Smooth muscle cell of the brain vasculature (primary cell): ENCODE measurements at places on chromosomes 16 and 17.

GRCh38 chr16:9275816-9276354 lies 184.4 kb downstream of the HAPSTR1 start:
- DNase-seq = no peak

- no peak for DNase-seq
Measured at GRCh38 chr17:73624496-73624988, 19.7 kb downstream of the SDK2 start.

- no peak for DNase-seq
Measured at GRCh38 chr16:48592839-48593429, 17.0 kb downstream of the N4BP1 start.

DNA sequence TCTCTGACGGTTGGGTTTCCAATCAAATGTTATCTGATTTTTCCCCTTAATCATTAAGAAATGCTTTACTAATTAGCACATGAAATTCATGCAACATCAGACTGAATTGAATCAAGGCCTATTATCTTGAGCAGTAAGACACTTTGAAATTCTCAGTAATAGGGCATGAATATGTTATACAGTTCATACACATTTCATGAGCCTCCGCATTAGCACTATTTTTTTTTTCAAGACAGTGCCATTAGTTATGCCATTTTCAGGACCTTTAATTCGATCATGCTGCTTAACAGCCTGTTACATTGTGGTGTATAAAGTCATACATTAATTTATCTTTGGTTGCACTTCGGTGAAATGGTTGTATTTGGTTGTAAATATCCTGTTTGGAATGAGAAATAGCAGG lies 862.6 kb upstream of the GOT2 start:
- no peak for DNase-seq

- DNase-seq = no peak
Measured at GRCh38 chr17:10271106-10271562, 72.7 kb upstream of the GAS7 start.

DNA sequence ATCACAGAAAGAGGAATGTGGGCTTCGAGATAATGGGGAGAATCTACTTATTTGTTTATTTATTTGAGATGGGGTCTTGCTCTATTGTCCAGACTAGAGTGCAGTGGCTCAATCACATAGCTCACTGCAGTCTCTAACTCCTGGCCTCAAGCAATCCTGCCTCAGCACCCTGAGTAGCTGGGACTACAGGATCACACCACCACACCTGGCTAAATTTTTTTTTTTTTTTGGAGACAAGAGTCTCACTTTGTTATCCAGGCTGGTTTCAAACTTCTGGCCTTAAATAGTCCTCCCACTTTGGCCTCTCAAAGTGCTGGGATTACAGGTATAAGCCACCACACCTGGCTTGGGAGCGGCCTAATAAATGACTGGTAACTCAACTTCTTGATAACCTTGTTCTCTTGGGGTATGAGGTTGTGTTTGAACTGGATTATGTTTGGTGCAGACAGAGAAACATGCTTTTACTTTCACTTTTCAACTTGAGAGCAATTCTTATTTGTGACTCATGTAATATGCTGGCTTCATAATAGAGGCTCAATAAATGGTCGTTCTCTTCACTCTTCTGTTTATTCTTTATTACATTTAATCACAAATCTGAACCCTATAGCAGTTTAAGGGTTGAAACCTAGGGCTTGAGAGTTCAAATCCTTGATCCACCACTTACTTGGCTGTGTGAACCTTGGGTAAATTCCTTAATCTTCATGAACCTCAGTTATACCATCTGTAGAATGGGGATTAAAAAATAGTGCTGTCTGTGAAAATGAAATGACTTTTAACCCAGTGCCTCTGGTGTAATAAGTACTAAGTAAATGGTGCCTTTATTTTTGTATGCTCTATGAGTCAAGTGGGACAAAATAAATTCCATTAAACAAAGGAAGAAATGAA lies 129.1 kb upstream of the HS3ST2 start:
- no peak for DNase-seq

- no peak for DNase-seq
Measured at GRCh38 chr16:75292691-75293090, 41.3 kb upstream of the BCAR1 start.

DNA sequence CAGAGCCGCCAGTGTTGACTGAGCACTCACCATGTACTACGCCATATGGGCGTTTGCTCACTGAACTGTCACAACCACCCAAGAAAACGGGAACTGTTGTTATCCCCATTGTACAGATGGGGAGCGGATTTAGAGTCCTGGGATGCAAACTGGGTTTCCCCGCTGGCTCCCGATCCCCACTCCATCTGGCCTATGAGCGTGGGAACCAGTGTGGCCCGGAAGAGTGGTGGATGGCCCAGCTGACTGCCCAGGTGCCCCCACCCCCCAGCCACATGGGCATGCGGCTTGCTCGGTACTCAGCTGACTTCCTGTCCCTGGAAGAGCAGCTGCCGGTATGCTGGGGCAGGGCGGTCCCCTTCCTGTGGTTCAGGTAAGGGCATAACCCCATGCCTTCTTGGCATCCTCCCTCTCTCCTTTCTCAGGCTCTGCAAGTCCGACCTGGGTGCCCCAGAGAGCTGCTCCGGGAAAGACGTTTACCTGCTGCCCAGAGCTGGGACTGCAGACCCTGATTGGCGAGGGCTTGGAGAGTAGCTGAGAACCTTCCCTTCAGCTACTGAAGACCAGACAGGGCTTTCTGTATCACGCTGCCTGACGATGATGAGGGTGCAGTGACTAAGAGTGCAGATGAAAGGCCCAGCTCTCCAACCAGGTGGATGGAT lies 16.2 kb downstream of the SOCS3 start:
- no peak for DNase-seq

DNA sequence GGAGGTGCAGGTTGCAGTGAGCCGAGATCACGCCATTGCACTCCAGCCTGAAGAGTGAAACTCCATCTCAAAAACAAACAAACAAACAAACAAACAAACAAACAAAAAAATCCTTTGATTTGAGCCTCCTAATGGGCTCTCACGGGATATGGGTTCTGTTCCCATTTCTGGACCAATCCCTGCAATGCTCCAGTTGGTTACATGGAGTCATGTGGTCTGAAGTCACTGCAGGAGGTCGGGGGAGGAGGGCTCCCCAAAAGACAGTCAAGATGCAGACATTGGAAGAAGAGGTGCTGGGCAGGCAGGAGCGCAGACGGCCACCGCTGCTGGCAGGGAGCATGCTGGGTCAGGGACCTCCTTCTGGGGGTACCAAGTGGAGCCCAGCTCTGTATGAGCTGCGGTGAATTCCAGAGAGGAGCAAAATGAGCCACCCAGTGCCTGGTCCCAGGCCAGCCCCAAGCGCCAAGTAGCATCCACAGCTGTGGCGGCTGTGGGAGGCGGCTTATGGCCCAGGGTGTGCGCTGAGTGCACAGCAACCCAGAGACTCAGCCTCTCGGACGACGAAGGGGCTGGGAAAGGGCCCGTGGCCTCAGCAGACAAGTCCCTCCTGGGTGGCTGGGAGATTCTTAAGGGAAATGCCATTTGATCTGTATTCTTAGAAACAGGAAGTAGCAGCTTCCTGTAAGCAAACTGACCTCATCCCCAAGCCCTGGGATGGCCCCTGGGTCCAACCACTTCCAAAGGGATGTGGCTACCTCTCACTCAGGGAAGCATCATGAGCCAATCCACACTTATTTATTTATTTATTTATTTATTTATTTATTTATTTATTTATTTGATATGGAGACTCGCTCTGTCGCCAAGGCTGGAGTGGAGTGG lies 19.6 kb upstream of the ATP2A3 start:
- no peak for DNase-seq
